ENCODE measurements at places on chromosomes 2 and 18. TPM values are rescaled to one million over a fixed set of nuclear protein-coding genes. Genes with fewer than 3 reads are reported as not detected.

SNORC gene
- 0.24 TPM for total RNA-seq

TMEM37 gene
- total RNA-seq = not detected

TMEM163 gene
- total RNA-seq = 10.7 TPM

GNLY gene
- total RNA-seq = not detected

RNF152 gene
- 7.0 TPM for total RNA-seq

GAD1 gene
- total RNA-seq = 6.7 TPM

SRD5A2 gene
- total RNA-seq = not detected

CROCC2 gene
- 0.12 TPM for total RNA-seq

CLEC4F gene
- total RNA-seq = not detected

DNA sequence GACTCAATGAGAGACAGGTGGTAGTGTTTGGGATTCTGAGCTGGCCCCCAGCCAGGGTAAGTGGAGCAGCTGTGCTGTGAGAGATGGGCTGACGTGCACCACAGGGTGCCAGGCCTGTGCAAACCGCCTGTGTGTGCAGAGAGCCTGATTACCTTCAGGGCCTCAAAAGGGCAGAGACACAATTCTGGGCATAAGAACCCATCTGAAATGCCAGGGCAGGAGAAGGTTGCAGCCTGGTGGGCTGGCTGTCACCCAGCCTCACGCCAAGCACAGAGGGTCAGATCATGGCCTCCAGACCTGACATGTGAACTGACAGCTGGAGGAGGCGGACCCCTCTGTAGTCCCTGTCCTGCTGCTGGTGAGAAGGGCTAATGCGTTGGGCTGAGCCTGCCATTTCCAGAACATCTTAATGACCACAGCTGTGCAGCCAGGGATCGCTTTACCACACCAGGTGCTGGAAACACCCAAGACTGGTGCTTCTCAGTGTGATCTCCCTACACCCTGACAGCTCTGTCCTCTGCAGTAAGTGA, 100.9 kb downstream of the ARL4C start:
- no peak for DNase-seq

DNA sequence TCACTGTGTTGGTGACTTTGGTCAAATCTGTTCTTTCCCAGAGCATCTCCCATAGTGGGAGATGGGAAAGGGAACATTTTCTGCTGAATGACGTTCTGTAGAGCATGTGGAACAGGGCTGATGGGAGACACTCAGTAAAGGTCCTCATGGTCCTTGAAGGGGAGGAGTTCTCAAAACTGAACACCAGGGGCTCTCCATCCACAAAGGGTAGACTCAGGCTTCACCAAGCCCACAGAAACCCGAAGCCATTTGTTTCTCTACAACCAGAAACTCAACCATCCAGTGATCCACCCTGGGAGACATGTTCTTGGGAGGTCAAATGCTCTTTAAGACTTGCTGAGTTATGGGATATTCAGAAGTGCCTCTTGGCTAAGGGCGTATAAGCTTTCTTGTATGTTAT, 131.8 kb downstream of the ACOXL start:
- DNase-seq = no peak

GRCh38 chr18:77206676-77207374, 42.8 kb upstream of the GALR1 start:
- peak; percentile 84 for DNase-seq

GRCh38 chr18:39555496-39555895, 1989.9 kb upstream of the CELF4 start:
- no peak for DNase-seq

DNA sequence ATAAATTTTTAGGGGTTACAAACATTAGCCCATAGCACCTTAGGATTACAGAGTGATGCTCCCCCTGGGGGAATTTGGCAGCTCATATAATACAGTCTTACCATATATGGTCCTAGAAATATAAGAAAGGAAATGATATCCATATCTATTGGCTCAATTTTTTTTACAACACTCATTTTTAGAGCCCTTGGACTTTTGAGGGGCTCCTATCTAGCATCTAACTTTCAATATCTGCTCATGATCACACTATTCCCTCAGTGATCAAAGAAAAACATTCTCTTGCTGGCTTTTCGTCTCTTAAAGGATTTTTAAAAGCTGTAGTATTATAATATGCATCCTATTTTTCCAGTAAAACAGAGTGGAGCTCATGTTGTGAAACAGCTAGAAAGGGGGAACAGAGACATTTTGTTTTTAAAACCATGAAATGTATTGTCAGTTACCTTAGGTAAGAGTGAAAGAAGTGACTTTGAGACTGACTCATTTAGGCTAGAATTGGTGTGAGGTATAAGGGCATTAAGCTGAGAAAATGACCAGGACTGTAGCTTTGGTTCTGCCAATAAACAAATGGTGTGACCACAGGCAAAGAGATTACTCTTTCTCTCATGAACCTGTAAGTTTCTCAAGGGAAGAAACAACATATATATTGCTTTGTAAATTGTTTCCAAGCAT, 65.8 kb downstream of the ALPK2 start:
- DNase-seq = no peak

DNA sequence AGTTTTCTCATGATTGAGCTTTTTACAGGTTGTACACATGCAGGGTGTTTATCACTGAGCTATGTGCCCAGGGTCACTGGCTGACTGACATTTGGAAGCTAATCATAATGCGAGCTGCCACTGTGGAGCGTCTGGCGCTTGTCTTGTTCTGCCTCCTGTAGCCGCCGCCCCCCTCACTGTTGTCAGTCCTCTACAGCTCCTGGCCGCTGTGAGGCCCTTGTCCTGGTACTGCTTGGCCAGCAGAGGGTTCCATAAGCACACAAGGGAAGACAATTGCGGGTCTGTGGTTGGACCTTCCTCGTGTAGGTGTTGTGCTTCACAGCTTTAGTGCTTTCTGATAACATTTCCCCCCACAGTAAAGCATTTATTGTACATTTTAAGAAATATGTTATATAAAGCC, 105.6 kb upstream of the LDLRAD4 start:
- peak; percentile 29 for DNase-seq

- DNase-seq = no peak
These were observed 29.5 kb downstream of the ANXA4 start for GRCh38 chr2:69771461-69771860.

- DNase-seq = peak; percentile 92
These were observed 141.4 kb downstream of the SPP2 start for GRCh38 chr2:234191819-234192407.

- DNase-seq = no peak
These were observed 15.2 kb upstream of the LBH start for GRCh38 chr2:30216157-30216556.

- DNase-seq = no peak
These were observed 64.2 kb upstream of the GREB1L start for GRCh38 chr18:21177822-21178221.

DNA sequence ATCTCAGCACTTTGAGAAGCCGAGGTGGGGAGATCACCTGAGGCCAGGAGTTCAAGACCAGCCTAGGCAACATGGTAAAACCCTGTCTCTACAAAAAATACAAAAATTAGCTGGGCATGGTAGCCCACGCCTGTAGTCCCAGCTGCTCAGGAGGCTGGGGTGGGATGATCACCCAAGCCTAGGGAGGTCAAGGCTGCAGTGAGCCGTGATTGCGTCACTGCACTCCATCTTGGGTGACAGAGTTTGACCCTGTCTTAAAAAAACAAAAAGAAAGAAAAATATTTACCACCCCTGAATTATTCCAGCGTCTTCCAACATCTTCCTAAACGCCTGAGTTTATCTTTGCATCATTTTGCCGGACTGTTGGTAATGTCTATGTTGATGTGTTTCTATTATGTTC, 6.2 kb upstream of the IGFBP5 start:
- DNase-seq = no peak

DNA sequence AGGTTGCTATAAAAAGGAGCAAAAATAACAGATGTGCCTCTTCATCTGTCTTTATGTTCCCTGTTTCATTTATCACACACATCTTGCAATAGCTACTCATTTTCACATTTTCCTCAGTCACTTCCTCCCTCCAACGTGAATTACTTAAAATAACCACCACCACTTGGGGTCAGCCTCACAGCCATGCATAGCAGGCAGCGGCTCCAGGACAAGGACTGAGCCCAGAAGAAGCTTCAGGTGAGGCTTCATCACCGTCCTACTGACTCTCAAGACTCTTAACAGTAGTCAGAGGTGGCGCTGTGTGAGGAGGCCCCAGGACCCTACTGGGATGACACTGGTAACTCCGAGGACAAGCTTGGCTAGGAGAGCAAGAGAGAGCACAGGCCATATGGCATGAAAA, 15.5 kb upstream of the ST8SIA5 start:
- no peak for DNase-seq

- no peak for DNase-seq
These were observed 1326.2 kb upstream of the TMEFF2 start for GRCh38 chr2:193520709-193521458.

GRCh38 chr2:189045836-189046235, 71.7 kb downstream of the COL3A1 start:
- no peak for DNase-seq

- DNase-seq = no peak
These were observed 318.7 kb upstream of the UBE2E3 start for GRCh38 chr2:180661686-180662030.

DNA sequence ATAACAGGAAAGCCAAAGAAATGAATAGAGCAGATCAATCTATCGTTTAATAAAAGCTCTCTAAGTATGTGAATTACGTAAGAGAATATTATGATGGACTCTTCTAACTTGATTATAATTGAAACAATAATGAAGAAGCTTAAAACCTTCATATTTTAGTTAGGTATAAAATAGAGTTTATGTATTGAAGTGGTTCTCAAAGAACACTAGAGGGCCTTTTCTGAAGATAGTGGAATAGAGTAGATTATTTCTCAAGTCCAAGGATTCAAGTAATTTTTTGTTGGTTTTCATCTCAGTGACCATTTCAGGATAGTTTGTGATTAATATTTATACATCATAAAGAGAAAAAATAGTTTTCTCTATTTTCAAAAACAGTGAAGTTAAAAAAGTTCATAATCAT, 97.7 kb downstream of the NBEAL1 start:
- DNase-seq = no peak

GRCh38 chr18:62458346-62458745, 64.5 kb upstream of the ZCCHC2 start:
- DNase-seq = no peak

DNA sequence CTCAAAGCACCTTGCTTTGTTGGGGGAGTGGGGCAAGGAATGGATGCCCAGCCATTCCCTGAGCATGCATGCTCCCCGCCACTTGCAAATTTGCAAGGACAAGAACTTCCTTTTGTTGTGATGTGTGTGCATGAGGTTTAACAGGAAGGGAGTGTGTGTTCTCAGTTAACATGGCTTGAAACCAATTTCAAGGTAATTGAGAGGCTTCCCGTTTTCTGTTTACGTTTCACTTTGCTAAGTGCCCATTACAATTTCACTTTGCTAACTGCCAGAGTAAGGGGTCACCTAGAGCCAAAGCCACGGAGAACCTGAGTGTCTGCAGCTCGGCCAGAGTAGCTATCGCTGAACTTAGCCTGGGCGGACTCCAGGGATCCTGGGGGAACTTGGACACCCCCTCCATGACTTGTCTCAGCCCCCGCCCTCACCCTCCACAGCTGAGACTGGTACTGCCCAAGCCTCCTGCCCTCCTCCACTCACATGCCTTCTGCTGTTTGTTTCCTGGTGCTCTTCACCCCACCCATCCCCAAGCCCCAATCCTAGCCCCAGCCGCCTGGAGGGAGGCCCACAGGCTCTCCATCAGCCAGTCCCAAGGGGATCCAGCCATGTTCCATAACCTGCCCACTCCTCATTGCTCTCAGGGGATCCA, 53.6 kb upstream of the LAPTM4A start:
- no peak for DNase-seq

- no peak for DNase-seq
These were observed 114.5 kb downstream of the RGPD3 start for GRCh38 chr2:106353676-106354075.

DNA sequence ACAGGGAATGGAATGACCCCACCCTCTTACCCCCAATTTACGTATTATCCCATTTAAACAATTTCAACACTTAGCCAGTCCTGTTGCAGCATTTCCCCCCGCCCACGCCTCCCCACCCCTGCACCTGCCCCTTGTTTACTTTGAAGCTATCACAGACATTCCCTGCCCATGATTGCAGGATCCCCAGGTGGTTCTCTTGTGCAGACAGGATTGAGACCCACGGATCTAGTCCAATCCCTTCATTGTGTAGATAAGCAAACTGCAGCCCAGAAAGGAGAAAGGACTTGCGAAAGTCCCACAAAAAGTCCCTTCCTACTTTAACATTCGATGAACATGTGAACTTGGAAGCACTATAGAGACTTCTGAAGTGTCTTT, 38.9 kb downstream of the TMEM17 start:
- DNase-seq = no peak
